Aortic smooth muscle cell (primary cell): ENCODE measurements at places on chromosomes 7 and 10. TPM values are rescaled to one million over a fixed set of nuclear protein-coding genes. Genes with fewer than 3 reads are reported as not detected.

The MSMB gene
- total RNA-seq: not detected in 2 replicates

The GPR37 gene
- total RNA-seq: 2.4 and 4.8 TPM in 2 replicates

The ZNF853 gene
- total RNA-seq: 0.06 and 0.13 TPM in 2 replicates

The AGR3 gene
- not detected in 2 replicates for total RNA-seq

The PRSS1 gene
- total RNA-seq: not detected in 2 replicates

The ZNF727 gene
- total RNA-seq: 1.8 and 2.1 TPM in 2 replicates

The MYOZ1 gene
- total RNA-seq: 0.06 TPM in 1 of 2 replicates, not detected in the other

The PRR15 gene
- total RNA-seq: 0.19 TPM in 1 of 2 replicates, not detected in the other

The UNCX gene
- total RNA-seq: not detected in 2 replicates

The SLC18A3 gene
- total RNA-seq: not detected in 2 replicates

The MARVELD1 gene
- 19.3 and 29.8 TPM in 2 replicates for total RNA-seq

The TMEM229A gene
- total RNA-seq: 0.13 and 0.37 TPM in 2 replicates

The ZPBP gene
- total RNA-seq: not detected in 2 replicates

The CEP55 gene
- total RNA-seq: 32.0 and 48.1 TPM in 2 replicates

The OR2A5 gene
- total RNA-seq: not detected in 2 replicates

The PHKG1 gene
- total RNA-seq: 2.0 and 9.4 TPM in 2 replicates

The DYNC1I1 gene
- 3.2 and 3.5 TPM in 2 replicates for total RNA-seq

The TET1 gene
- total RNA-seq: 1.2 and 3.4 TPM in 2 replicates

The CRCP gene
- 27.0 and 29.4 TPM in 2 replicates for total RNA-seq

The UCMA gene
- total RNA-seq: not detected in 2 replicates

The RAMP3 gene
- total RNA-seq: not detected in 2 replicates

The CCDC172 gene
- not detected in 2 replicates for total RNA-seq

The DLG5 gene
- total RNA-seq: 24.4 and 34.3 TPM in 2 replicates

The BRAT1 gene
- 16.8 and 21.4 TPM in 2 replicates for total RNA-seq

The AZGP1 gene
- 0.13 TPM in 1 of 2 replicates, not detected in the other for total RNA-seq

The DEPP1 gene
- 36.6 and 79.2 TPM in 2 replicates for total RNA-seq

The ADGRA1 gene
- not detected in 2 replicates for total RNA-seq

The CTNNA3 gene
- 0.13 TPM in 1 of 2 replicates, not detected in the other for total RNA-seq

The BLNK gene
- total RNA-seq: not detected in 2 replicates

The CDH23 gene
- total RNA-seq: 0.12 and 0.26 TPM in 2 replicates

The MEOX2 gene
- 18.0 and 31.4 TPM in 2 replicates for total RNA-seq

The CELF2 gene
- 13.3 and 16.6 TPM in 2 replicates for total RNA-seq

The MRC1 gene
- under 0.01 and 0.37 TPM in 2 replicates for total RNA-seq

The GALNT17 gene
- not detected in 2 replicates for total RNA-seq

The SNX8 gene
- total RNA-seq: 18.8 and 20.0 TPM in 2 replicates

The ARMC3 gene
- total RNA-seq: under 0.01 TPM in 1 of 2 replicates, not detected in the other

The PNPLA8 gene
- total RNA-seq: 33.7 and 34.2 TPM in 2 replicates
